ENCODE measurements at places on chromosomes 4 and X.

DNA sequence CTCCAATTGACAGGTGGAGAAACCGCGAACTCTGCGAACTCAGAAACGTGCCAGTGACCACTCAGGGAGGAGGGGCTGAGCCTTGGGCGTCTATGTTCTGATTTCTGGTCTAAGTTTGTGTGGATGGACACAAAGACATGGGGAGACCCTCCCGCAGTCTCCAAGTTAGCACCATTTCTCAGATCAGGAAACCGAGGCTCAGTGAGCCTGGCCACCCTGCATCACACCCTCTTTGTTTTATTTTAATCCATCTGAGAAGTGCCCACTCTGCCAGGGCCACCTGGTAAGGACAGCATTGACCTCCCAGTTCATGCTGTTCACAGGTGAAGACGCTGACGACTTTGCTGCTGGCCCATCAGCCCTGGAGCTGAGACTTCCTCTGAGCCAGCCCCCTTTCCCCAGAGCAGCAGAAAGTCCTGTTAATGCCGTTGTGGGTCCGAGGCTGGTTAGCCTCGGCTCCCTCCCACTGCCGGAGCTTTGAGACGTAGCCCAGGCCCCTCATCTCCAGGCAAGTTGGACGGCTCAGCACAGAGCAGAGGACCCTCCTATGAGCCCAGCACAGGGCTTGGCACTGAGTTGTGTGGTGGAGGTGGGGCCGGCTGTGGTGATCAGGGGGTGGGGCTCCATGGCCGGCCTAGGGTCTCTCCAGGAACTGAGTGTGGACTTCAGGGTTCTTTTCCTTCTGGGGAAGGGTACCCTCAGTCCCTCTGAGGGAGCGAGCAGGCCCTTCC lies 43.7 kb downstream of the PSAPL1 start:
- no peak for DNase-seq

DNA sequence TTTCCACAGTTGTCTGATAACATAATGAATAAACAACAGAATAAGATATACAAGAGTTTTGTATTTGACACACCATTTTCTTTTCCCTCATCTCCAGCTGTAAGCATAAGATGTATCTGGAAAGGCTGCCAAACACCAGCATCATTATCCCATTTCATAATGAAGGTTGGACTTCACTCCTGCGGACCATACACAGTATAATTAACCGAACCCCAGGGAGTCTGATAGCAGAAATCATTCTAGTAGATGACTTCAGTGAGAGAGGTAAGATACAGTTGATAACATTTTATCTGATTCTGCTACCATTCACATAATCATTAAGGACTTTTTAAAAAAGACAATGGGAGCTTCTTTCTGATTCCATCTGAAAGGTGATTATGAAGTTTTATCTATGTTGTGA lies 535.2 kb downstream of the GALNTL6 start:
- DNase-seq: no peak

GRCh38 chr4:80489798-80490197 lies 154.3 kb downstream of the CFAP299 start:
- DNase-seq: no peak

DNA sequence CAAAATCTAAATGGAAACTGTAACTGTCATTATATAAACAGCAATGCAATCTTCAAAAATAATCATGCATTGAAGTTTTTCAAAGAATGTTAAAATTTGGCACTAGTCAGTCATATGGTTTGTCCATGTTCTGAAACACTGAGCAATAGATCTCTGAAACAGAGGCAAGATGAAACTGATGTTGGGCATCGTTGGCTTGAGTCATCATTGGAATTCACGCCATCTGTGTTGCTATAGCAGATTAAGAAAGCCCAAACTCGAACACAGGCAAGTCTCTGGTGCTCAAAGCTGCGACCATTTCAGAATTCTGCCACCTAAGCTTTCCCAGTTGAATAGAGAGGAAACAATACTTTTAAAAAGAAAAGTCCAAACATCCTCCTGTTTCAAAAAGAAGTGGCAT lies 114.1 kb upstream of the PPARGC1A start:
- peak; percentile 9 for DNase-seq

GRCh38 chr4:85318415-85318814 lies 156.5 kb upstream of the ARHGAP24 start:
- no peak for DNase-seq

DNA sequence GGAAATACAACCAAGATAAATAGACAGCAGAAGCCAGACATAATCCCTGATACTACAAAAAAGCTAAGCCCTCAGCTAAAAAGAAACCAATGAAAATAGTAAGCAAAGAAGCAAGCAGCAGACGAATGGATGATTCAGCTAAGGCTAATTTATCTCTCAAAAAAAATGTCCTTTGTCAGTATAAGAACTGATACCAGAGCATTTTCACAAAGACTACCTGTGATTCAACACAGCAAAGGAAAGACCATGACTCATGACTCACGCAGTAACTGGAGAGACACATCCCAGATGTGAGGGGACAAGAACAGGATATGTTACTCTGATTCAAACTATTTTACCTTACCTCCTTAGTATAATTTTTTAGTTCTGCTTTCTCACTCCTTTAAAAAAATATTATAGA lies 22.7 kb upstream of the TMPRSS11F start:
- DNase-seq: no peak

GRCh38 chr4:6501171-6501570 lies 28.8 kb upstream of the PPP2R2C start:
- no peak for DNase-seq

DNA sequence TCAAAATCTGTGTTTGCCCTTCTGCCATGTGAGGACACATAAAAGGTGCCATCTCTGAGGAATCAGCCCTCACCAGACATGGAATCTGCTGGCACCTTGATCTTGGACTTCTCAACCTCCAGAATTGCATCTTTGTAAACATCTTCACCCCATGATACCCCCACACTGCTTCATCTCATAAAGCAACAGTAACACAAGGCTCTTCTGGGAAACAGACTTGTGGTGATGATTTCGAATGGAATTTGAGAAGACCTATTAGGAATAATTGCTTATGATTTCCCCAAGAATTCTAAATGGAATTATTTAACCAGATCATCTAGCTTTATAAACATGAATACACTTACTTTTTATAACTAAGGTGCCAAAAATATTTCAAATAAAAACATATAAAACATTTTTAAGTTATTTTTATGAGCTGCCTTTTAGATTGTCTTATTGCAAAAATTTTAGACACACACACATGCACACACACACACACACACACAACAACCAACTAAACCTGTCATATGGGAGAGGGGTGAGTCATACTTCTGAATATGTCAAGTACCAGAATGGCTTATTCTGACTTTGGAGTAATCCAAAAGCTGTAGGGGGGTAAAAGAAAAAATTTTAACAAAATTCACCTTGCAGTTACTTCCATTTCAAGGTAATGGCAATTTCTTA lies 82.0 kb downstream of the USP46 start:
- DNase-seq: peak; percentile 68

DNA sequence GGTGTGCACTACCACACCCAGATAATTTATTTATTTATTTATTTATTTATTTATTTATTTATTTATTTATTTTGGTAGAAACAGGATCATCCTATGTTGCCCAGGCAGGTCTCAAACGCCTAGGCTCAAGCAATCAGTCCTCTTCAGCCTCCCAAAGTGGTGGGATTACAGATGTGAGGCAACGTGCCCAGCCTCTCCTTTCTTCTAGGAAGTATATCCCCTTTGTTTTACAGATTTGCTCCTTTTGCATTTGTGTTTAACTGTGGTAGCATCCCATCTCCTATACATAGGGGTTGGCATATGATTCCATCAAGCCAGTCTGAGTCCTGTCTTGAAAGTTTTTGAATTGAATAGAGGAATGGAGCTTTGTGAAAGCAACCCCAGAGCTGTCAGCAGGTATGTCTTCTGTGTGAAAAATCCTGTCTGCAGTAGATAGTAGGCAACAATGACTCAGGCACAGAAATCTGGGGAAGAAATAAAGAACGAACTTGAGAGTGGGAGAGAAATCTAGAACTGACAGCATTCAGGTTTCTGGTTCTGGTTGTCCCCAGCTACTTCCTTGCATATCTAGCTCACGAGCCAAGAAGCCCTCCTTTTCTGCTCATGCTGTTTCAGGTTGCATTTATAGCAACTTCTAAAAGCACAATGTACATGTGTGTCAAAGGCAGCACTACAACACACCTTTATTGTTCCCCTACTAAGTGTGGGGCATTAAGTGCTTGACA lies 113.7 kb upstream of the LSM6 start:
- DNase-seq: no peak

GRCh38 chr4:70666369-70666768 lies at the start of gene JCHAIN:
JCHAIN (minus strand) TSS chr4:70666508; CDS start chr4:70666490, 18 bp downstream.
- peak; percentile 38 for DNase-seq

GRCh38 chrX:136147315-136147901 lies at the start of gene FHL1:
FHL1 (plus strand) TSS chrX:136147533.
- DNase-seq: peak; percentile 44

- no peak for DNase-seq
Observed at GRCh38 chrX:39691724-39692123, 406.0 kb downstream of the BCOR start.

DNA sequence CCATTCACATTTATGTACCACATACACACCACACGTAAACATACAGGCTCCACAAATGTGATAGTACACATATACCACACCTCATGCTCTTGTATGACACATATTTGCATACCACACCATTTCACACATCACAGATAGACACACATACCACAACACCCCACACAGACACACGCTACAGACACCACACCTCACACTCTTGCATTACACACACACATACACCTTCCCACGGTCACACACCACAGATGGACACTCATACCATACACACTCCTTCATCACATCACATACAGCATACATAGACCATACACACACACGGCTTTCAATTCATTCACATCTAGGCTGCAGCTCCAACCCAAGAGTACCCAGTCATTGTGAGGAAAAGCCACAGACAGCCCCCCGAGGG lies 222.5 kb upstream of the RPL34 start:
- DNase-seq: no peak

DNA sequence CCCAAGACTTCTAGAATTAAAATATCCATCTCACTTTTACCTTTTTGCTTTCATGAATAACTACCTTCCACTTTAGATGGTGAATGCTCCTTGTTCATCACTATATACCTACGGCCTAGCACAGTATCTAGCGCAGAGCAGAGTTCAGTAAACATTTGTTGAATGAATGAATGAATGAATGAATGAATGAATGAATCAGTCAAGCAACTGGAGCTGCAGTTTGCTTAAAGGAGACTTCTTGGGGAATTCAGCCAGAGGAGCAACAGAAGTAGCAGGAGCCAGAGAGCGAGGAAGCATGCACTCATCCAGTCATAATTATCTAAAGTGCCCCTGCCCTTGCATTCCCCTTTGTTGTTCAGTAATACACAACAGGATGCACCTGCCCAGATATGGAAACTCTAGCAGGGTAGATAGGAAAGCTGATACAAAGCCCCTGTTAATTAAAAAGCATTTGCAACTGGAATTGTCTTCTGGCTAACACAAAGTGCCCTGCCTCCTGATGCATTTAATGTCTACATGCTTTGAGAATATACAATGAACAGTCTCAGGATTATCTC lies 103.0 kb upstream of the MBNL3 start:
- no peak for DNase-seq

GRCh38 chr4:113945906-113946305 lies 33.5 kb downstream of the ARSJ start:
- peak; percentile 51 for DNase-seq

GRCh38 chrX:73812256-73812655 lies 249.3 kb downstream of the CHIC1 start:
- DNase-seq: no peak

- DNase-seq: no peak
Observed at GRCh38 chr4:57989430-57989829, 879.2 kb upstream of the IGFBP7 start.

DNA sequence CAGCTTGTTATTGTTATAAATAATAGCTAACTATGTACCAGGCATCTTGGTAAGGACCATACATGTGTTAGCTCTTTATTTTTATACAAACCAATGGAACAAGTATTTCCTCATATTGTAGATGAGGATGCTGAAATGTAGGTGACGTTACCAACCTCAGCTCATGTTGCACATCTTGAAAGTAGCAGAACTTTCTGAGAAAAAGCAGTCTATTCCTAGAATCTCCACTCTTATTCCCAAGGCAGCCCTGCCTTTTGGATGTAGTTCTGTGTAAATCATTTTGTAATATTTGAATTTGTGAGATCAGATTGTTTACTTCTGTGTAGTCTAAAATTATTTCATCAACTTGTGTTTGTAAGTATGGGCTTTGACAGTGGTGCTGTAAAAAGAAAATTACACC lies 5.3 kb downstream of the FHDC1 start:
- no peak for DNase-seq

DNA sequence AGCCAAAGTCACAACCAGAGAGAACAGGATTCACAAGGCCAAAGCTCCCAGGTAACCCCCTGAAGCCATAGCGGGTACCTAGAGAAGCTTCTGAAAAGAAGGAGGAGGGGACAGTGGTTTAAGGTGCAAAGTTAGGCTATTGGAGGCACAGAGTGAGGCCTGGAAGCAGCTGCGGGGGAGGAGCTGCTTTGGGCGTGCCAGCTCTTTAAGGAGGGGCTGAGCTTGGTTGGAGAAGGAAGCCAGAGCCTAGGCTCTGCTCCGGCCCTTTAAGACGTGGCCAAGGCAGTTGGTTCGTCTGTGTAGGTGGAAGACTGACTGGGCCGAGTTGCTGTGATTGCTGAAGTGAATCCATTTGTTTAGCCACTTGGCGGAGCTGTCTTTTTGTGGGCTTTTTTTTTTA lies 1.5 kb downstream of the KLF8 start:
- DNase-seq: peak; percentile 3

- no peak for DNase-seq
Observed at GRCh38 chr4:1168191-1169101, 3.9 kb downstream of the SPON2 start.

Measured in choroid plexus epithelial cell (primary cell).